ENCODE measurements at places on chromosomes 6 and 20. TPM values are rescaled to one million over a fixed set of nuclear protein-coding genes. Genes with fewer than 3 reads are reported as not detected.

GSTA1 gene
- not detected for total RNA-seq

MGME1 gene
- total RNA-seq = 17.4 TPM

FOXQ1 gene
- 0.24 TPM for total RNA-seq

EYA4 gene
- 0.02 TPM for total RNA-seq

AKAP12 gene
- total RNA-seq = 173 TPM

OR2H1 gene
- not detected for total RNA-seq

FAM209B gene
- total RNA-seq = not detected

CNKSR3 gene
- 2.7 TPM for total RNA-seq

JPH2 gene
- 3.1 TPM for total RNA-seq

BPIFB2 gene
- total RNA-seq = not detected

GJA10 gene
- total RNA-seq = not detected

PRRT1 gene
- total RNA-seq = not detected

C20orf202 gene
- not detected for total RNA-seq

NRSN1 gene
- total RNA-seq = not detected

SRF gene
- total RNA-seq = 15.7 TPM

VSTM2L gene
- total RNA-seq = 1.4 TPM

BPI gene
- not detected for total RNA-seq

GRM1 gene
- total RNA-seq = not detected

HTR1E gene
- total RNA-seq = not detected
